Mesothelial cell of epicardium (in vitro differentiated cells): ENCODE measurements at places on chromosomes 3 and 15.

DNA sequence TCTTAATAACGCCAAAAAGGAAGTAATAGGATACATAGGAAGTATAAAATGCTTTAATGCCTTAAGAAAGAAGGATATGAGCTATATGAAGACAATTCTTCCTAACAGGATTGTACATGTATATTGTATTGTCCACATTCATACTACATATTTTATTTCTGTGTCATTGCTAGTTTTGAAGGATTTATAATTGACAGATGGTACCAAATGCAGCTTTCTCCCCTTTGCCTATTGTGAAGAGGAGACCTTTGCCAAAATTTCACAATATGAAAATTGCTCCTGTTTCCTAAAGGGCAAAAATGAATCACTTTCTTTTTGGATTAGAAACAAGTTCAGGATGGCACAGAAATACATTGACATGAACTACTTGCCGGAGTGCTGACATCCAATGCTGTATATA is 34.8 kb upstream of the EOMES start:
- DNase-seq, result no peak

GRCh38 chr3:9310043-9310442 is 52.8 kb upstream of the THUMPD3 start:
- no peak for DNase-seq

DNA sequence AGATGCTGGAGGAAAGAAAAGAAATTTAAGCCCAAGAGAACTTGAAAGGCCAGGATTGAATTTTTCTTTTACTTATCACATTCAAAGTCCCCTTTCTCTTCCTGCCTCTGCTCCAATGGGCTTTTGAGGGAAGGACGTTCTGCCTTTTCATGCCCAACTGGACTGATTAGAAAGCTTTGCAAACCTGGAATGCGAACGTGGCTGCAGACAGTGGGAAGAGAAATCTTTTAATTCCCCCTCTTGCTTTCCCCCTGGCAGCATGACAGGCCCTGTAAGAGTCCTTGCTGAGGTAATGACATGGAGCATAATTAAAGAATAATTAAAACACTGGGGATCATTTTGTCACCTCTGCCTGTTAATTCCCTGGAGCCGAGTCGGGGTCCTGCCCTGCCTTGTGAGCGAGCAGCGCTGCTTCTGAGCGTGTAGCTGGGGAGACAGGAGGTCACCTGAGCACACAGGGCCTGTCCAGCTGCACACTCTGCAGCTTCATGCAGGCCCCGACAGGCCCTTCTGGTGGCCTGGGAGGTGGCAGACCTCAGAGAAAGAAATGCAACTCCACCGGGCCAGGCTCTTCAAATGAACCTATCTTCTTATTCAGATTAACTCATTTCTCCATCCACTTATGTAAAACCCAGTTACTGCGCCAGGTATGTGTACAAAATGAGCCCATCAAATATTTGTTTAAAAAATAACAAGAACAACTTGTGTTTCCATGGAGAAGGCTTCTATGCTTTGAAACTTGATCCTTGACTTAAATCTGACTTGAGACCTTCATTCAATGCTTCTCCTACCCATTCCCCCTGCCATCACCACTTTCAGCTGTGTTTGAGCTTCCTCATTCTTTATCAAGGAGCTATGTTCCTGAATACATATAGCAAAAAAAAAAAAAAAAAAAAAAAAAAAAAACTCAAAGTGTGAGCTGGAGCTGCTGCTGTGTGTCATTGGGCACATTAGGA is 628.2 kb upstream of the CFAP20DC start:
- no peak for DNase-seq

DNA sequence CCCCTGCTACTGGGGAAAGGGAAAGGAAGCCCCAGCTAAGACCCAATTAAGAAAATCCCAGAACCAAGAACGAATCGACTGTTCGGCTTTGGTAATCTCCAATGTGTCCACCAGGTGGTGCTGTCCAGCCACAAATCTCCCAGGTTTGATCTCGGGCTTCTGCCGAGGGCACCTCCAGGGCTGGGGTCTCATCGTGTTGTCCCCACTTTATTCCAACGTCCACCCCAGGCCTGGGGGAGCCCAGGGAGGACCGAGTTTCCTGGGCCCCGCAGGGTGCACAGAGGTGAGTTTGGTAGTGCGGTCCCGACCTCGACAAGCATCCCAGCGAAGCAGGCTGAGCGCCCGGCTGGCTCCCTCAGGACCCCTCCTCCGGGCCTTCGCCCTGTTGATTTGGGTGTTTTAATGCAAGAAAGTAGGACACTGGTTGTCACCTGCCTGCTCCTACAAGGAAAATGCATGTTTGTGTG is 185.1 kb downstream of the GOLGA6L6 start:
- no peak for DNase-seq

- DNase-seq, result no peak
Measured at GRCh38 chr15:96323319-96324145, 7.0 kb upstream of the NR2F2 start.

DNA sequence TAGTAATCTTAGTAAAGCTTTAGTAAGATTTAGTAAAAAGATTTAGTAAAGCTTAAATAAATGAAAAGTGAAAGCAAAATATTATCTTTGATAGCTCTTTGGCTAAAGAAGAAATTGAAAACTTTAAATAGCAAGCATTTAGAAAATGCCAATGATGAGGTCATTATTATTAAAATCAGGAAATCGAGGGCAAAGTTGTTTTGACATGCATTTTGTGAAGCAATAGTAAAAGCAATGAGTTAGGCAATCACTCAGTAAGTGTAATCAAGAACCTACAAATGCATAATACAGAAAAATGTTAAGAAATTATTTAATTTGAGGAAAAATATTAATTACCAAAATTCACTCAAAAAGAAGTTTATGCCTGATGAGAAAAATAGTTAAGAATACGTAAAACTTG is 280.3 kb upstream of the MME start:
- no peak for DNase-seq

DNA sequence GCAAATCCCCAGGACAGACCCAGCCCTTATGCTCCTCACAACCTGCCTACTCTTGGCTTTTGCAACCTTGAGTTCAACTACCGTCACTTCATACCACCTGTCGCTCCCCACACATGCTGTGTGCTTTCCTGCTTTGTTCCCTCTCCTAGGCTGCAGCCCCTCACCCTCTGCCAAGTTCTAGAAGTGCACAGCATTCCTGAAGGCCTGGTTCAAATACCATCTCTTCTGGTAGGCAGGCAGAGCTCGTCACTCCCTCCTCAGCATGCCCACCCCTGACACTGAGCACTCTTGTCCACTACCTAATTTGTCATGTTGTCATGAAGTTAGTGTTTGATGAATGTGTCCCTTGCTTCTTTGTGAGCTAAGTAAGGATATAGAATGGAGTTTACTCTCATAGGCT is 129.6 kb downstream of the SEMA6D start:
- no peak for DNase-seq

- no peak for DNase-seq
Measured at GRCh38 chr3:128274837-128275236, 121.6 kb downstream of the EEFSEC start.

GRCh38 chr15:101262551-101262950 is 10.7 kb upstream of the CHSY1 start:
- no peak for DNase-seq
